Stimulated activated CD8-positive, alpha-beta memory T cell treated with anti-CD3 and anti-CD28 coated beads, Interleukin-7, amount 100 ng/mL, for 24 hours (primary cell): ENCODE measurements at places on chromosomes 16 and 17.

DNA sequence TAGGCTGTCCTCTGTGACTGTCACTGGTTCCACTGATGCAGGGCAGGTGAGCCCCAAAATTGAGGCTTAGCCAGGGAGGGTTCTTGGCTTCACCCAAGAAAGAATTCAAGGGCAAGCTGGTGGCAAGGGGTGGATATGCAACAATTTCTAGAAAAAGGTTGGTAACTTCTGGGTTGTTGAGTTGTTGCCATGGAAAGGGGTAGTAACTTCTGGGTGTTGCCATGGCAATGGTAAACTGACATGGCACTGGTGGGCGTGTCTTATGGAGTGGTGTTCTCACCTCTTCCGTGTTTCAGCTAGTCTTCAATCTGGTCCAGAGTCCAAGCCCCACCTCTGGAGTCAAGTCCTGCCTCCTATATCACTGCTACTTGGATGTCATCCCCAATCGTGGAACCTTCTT, 9.5 kb upstream of the GUCY2D start:
- no peak for DNase-seq

DNA sequence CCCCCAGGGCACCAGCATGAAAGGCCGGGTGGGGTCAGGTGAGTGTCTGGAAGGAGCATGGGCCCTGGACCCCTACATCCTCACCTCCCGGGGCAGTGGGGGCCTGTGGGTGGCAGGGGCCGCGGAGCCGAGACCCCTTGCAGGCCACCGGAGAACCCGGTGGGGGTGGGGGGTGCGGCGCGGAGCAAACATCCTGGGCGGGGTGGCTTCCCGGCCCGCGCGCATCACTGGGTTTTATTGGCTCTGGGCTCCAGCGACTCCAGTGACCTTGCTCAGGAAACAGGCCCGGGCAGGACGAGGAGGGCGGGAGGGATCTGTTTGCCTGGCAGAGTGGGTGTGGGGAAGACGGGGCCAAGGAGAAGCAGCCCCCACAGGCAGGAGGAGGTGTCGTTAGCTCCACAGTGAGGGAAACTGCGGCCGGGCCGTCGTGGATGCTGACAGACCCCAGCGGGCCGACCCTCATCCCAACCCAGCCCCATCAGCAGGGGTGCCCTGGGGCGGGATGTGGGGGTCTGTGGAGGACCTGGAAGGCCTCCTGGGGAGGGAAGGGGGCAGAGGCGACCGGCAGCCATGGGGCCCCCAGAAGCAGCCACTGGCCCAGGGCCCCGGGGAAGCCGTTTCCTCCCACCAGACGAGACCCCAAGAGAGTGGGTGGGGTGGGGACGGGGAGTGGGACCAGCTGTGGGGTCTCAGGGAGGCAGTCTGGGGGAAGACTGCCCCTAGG, 10.6 kb downstream of the SSTR5 start:
- no peak for DNase-seq

DNA sequence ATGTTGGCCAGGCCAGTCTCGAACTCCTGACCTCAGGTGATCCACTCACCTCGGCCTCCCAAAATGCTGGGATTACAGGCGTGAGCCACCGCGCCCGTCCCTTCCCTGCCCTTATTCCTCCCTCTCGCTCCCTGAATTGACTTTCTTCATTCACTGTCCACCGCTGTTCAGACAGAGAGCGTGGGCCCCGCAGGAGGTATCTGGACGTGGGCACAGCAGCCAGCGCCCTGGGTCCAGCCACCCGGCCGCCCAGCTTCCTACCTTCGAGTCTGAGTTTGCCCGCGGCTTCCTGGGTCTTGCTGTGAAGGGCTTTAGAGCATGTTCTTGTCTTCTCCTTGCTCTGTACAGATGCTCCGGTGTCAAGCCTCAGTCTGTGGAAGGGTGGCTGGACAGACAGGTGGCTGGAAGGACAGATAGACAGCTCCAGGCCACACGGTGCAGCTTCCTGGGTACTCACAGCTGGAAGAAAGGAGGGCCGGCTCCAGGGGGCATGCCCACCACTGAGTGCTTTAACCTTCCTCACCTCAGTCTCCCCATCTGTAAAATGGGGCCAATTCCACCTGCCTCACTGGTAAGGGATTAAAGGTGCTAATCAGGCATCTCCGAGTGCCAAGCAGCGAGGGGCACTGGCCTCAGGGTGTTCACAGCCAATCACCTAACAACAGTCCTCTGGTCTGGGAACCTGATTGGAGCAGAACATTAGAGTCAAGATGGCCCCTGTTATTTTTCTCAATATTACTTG, 13.6 kb downstream of the RHBDF2 start:
- DNase-seq, result no peak

GRCh38 chr17:61179380-61179806, 220.2 kb upstream of the TBX2 start:
- no peak for DNase-seq

- no peak for DNase-seq
Observed at GRCh38 chr16:28984091-28984490, 761 bp upstream of the LAT start.

DNA sequence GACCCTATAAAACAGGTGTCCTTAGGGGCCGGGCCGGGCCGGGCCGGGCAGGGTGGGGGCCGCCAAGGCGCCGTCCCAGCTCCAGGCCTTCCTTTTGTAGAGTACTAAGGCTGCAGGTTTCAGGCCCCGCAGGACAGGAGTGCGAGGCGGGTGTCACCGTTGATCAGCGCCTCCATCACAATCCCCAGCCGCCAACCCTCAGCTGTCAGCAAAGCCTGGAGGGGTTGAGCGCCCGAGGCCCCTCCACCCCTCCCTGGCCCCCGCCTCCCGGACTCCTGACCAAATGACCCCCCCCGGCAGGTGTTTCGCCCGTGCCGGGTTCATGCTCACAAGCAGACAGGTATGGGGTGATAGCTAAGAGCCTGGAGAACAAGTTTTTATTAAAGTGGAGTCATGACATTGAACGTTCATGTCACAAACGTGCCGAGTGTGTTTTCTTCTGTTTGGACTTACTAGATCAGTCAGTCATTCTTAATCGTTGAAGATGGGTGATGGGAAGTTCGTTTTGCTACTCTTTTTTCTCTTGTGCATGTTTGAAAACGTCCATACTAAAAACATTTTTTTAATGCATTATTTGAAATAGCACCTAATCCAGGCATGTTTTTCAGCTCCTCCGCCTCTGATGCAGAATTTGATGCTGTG, 534 bp downstream of the ARL2BP start:
- DNase-seq, result no peak

DNA sequence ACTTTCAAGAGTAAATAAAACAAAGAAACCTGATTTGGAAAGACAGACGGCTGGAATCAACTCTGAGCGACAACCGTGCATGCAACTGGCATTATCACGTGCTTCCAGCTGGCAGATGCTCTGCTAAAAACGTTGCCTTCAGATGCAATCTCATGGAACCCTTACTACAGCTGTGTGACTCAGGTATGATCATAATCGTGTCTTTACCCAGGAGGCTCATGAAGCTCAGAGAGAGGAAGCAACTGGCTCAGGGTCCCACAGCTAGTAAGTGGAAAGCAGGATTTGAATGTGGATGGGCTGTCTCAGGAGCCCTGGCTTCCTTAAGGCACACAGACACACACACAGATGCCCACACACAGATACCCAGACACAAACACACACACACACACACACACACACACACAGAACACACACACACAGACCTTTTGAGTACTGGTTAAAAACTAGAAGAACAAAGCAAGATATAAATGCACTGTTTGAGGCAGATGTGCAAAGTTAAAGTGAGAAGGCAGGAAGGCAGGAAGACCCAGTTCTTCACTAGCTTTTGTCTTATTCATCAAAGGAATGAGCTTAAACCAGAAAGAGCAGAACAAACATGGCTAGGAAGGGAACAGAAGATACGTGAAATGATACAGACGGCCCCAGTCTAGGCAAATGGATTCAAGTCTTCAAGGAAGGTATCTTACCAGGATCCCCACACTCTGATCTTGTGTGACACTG, 275.2 kb downstream of the MAF start:
- DNase-seq, result no peak

- no peak for DNase-seq
Observed at GRCh38 chr17:67671493-67671892, 46.2 kb upstream of the NOL11 start.
